ENCODE measurements at places on chromosomes 12 and 14. TPM values are rescaled to one million over a fixed set of nuclear protein-coding genes. Genes with fewer than 3 reads are reported as not detected.

VRTN gene
- total RNA-seq: not detected

LIN7A gene
- total RNA-seq: 20.6 TPM

DNA sequence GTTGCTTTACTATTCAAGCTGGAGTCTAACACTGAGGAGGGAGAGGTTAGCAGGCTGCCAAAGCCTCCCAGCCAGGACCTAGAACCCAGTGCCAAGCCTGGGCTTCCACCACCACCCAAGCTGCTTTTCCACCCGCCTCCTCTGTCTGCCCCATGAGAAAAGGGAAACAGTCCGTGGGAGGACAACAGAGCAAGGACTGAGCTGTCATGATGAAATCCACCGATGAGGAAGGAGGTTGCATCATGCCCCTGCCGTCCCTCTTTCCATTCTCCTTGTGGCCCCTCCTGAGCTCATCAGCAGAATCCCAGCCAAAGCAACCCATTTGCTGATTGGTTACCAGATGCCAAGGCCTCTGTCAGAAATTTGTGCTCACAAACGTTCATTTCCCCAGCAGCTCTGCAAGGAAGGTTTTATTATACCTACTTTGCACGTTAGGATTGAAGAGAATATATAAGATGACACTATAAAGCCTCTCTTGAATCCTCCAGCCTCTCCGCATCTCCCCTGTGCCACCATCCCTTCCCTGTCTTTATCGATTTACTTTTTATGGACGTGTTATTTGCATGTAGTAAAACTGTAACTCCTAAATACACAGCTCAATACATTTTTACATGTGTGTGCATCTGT, 6.3 kb upstream of the SERPINA1 start:
- no peak overlapping the region for H3K4me3 ChIP-seq
- H3K27me3 ChIP-seq: no peaks in the 10 kb centered on the region
- peaks cover 28% of the 10 kb centered on the region for H3K4me1 ChIP-seq
- DNase-seq: peak; percentile 15

GRCh38 chr12:64825143-64826021, 935 bp downstream of the TBC1D30 start:
- H3K4me1 ChIP-seq: peaks cover 24% of the 10 kb centered on the region
- peak; percentile 29 for DNase-seq
- no peaks in the 10 kb centered on the region for H3K36me3 ChIP-seq
- H3K27ac ChIP-seq: no peak overlapping the region
- peaks cover 13% of the 10 kb centered on the region for H3K27me3 ChIP-seq

DNA sequence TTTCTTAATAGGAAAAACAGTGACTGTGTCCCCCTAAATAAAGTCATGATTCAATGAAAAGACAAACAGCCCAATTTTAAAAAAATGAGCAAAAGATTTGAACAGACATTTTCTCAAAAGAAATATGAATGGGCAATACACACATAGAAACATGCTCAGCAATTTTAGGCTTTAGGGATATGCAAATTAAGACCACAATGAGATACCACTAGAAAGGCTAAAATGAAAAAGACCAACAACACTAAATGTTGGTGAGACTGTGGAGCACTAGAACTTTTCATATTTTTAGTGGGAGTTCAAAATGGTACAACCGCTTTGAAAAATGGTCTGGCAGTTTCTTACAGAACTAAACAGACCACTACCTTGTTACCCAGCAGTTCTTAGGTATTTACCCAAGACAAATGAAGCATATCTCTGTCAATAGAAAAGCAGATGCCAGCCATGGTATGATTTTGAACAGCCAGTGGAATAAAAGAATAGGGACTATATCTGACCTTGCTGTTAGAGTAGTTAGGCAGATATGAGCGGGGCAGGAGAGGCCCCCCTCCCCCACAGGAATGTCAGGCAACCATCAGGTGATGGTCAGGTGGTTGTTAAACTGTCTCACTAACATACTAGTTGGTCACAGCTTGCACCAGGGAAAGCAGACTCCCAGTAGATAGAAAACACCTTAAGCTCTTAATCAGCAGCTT, 108.8 kb downstream of the PRKCH start:
- DNase-seq: no peak
- peaks cover 5% of the 10 kb centered on the region for H3K4me1 ChIP-seq
- no peaks in the 10 kb centered on the region for H3K27me3 ChIP-seq
- H3K36me3 ChIP-seq: no peaks in the 10 kb centered on the region
- H3K4me3 ChIP-seq: no peak overlapping the region

DNA sequence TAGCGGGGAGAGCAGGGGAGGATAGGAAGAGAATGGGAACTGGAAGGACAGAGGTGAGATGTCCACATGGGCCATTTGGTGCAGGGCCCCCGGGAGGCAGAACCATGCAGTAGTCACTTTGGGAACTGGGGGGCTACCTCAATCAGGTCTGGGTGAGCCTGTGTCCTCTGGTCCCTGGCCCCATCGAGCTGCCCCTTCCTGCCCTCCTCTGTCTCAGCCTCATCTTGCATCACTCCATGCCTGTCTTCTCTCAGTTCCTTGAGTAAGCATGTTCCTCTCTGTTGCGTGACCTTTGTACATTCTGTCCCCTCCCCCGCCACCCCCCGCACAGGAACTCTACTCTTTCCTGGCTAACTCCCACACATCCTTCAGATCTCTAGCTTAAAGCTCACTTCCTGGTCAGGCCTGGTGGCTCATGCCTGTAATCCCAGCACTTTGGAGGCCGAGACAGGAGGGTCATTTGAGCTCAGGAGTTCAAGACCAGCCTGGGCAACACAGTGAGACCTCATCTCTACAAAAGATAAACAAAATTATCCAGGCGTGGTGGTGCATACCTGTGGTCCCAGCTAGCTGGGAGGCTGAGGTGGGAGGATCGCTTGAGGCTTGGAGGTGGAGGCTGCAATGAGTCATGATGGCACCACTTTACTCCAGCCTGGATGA, 23.2 kb downstream of the FOS start:
- no peaks in the 10 kb centered on the region for H3K36me3 ChIP-seq
- H3K4me1 ChIP-seq: no peaks in the 10 kb centered on the region
- H3K27me3 ChIP-seq: no peaks in the 10 kb centered on the region
- no peak for DNase-seq

- no peak overlapping the region for H3K27ac ChIP-seq
- H3K4me1 ChIP-seq: peaks cover 12% of the 10 kb centered on the region
- no peak for DNase-seq
- no peaks in the 10 kb centered on the region for H3K27me3 ChIP-seq
- peaks cover 11% of the 10 kb centered on the region for H3K36me3 ChIP-seq
- H3K4me3 ChIP-seq: no peak overlapping the region
These were observed 75.2 kb upstream of the DNM1L start for GRCh38 chr12:32603858-32604257.

- peaks cover 22% of the 10 kb centered on the region for H3K36me3 ChIP-seq
- H3K27me3 ChIP-seq: no peaks in the 10 kb centered on the region
- no peak for DNase-seq
These were observed 18.4 kb downstream of the HDAC7 start for GRCh38 chr12:47801170-47801903.

DNA sequence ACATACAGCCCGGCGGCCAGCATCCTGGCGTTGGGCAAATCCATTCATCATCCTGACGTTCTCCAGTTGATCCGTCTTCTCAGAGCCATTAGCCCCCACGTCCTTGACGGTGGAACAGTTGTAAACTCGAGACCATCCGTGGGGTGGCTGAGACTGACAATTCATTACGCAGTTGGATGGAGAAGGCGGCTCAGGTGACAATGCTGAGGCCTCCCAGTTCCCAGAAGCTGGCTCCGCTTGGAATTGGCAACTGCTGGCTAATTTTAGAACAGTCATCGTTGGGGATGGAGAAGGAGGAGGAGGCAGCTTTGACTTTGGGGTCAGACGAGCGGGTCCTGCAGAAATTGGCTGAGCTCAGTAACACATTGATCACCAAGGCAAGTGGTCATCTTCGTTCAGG, 186.5 kb downstream of the PHETA1 start:
- no peak for DNase-seq
- no peaks in the 10 kb centered on the region for H3K27me3 ChIP-seq
- H3K27ac ChIP-seq: no peak overlapping the region
- H3K36me3 ChIP-seq: no peaks in the 10 kb centered on the region
- no peak overlapping the region for H3K4me3 ChIP-seq
- no peaks in the 10 kb centered on the region for H3K4me1 ChIP-seq

DNA sequence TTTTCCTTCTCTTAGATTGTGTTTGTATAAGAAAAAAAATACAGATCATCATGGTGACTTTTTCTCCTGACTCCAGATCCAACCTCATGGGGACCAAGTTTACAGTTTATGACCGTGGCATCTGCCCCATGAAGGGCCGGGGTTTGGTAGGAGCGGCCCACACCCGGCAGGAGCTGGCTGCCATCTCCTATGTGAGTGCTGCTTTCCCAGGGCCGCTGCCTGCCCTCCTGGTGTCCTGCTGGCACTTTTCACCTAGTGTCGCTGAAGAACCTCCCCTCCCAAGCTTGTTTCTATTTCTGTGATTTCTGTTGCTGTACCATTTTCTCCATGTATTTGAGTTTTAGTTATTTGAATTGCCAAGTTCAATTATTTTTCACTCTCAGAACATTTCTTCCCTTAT, 24.8 kb upstream of the TEAD4 start:
- peaks cover 18% of the 10 kb centered on the region for H3K36me3 ChIP-seq
- no peak for DNase-seq
- peaks cover 4% of the 10 kb centered on the region for H3K4me1 ChIP-seq
- H3K27me3 ChIP-seq: no peaks in the 10 kb centered on the region
- H3K27ac ChIP-seq: peak overlapping the region; percentile 70
- H3K4me3 ChIP-seq: no peak overlapping the region

DNA sequence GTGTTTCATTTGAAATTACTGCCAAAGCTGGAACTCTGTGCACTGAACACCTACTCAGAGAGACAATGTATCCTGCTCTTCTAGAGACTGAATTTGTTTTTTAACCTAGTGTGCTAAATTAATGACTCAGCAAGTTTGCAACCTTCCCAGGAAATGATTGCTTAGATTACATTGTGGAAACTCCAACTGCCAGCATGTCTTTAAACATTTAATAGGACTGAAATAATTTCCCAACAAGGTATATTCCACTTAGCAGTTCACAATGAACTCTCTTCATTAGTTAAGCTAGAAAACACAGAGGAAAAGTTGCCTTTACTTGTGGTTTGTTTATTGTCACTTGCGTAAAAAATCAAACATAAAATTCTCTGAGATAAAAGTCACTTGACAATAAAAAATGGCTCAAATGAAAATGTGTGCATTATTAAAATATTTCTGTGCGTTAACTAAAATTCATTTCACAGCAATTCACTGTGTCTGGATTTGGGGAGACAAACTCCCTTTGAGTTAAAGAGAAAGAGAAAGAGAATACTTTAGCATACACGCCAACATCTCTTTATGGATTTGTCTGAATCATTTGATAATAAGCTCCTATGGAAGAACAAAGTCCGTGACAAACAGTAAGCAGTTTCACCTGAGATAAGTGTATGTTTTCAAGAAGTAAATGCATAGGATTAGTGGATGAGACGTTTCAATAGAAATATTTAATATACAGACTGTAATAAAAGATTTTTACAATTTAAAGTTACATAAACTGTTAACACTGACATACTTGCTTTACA, 284.0 kb downstream of the PRKD1 start:
- no peak overlapping the region for H3K27ac ChIP-seq
- no peaks in the 10 kb centered on the region for H3K36me3 ChIP-seq
- H3K4me3 ChIP-seq: no peak overlapping the region
- H3K27me3 ChIP-seq: no peaks in the 10 kb centered on the region

GRCh38 chr12:15664491-15664890, 124.7 kb downstream of the EPS8 start:
- no peak overlapping the region for H3K27ac ChIP-seq
- H3K4me3 ChIP-seq: no peak overlapping the region
- peaks cover 12% of the 10 kb centered on the region for H3K36me3 ChIP-seq
- DNase-seq: no peak

DNA sequence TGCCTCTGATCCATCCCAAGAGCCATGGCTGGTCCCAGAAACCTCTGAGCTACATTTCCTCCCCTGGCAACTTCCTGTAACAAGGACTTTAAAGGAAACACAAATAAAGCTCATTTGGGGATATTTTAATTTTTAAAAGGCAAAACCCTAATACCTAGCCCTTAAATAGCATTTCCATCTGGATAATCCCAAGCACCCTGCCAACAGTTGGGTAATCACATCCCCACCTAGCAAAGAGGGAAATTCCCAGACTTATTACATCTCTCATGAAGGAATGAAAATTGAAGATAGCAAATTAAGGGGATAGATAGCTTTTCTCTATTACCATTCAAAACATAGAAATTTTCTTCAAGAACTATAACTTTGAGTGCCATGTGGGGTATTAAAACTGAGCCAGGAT, 213.7 kb upstream of the BMP4 start:
- no peaks in the 10 kb centered on the region for H3K4me1 ChIP-seq
- no peak overlapping the region for H3K27ac ChIP-seq
- no peaks in the 10 kb centered on the region for H3K36me3 ChIP-seq
- H3K4me3 ChIP-seq: no peak overlapping the region
- H3K27me3 ChIP-seq: no peaks in the 10 kb centered on the region

DNA sequence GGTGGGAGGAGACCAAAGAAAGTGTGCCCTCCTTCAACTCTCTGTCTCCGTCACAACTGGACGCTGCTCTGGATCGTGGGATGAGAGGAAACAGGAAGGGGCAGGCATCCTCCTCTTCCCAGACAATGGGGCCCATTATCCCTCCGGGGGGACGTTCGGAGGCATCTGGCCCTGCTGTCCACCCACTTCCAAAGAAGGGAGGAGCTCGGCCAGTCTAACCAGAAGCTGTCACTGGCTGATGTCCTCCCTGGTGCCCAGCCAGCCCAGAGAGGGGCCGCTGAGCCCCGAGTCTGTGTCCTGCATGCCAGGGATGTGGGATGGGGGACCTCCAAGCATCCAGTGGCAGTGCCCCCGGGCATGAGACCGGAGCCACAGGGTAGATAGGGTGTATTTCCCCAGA, 39.8 kb upstream of the MEG3 start:
- H3K27me3 ChIP-seq: no peaks in the 10 kb centered on the region
- H3K4me3 ChIP-seq: no peak overlapping the region
- no peaks in the 10 kb centered on the region for H3K4me1 ChIP-seq
- H3K36me3 ChIP-seq: no peaks in the 10 kb centered on the region
- no peak for DNase-seq
- H3K27ac ChIP-seq: no peak overlapping the region

DNA sequence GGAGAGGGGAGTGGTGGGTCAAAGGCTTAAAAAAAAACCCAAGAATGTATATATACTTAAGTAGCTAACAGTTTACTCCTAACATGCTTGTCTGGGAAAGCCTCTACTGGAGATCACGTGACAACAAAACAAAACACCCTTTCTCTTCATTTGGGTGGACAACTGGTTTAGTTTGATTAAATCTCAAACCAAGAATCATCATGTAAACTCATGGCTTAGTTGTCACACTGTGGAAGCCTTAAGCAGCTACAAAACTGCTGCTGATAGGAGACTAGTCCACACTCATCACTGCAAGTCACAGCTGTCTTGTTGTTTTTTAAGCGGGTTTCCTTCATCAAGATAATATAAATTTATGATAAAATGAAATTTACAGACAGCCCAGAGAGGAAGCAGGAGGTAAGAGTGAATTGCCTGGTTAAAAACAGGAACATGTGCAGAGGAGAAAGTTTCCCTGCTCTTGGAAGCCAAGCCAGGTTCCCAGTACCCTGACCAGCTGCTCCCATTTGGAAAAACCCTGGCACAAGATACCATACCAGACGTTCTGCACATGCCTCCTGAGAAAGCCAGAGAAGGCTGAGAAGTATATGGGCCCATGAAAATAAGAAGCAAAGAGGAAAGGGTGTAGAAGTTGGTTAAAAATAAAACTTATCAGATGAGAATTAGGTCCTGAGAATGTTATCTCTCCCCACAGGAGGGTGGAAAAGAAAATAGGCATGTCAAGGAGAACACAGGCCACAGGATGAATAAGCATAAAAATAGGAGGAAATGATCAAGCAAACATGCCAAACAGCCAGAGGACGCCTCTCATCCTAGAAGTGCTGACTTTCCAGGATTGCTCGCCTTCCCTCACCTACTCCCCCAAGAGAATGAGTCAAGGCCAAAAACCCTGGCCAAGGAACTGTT, 34.0 kb downstream of the EGLN3 start:
- no peak for DNase-seq
- no peaks in the 10 kb centered on the region for H3K27me3 ChIP-seq
- H3K27ac ChIP-seq: no peak overlapping the region
- H3K4me3 ChIP-seq: no peak overlapping the region
- no peaks in the 10 kb centered on the region for H3K36me3 ChIP-seq
- H3K4me1 ChIP-seq: peaks cover 9% of the 10 kb centered on the region
